ENCODE measurements at places on chromosomes 2 and 18.

DNA sequence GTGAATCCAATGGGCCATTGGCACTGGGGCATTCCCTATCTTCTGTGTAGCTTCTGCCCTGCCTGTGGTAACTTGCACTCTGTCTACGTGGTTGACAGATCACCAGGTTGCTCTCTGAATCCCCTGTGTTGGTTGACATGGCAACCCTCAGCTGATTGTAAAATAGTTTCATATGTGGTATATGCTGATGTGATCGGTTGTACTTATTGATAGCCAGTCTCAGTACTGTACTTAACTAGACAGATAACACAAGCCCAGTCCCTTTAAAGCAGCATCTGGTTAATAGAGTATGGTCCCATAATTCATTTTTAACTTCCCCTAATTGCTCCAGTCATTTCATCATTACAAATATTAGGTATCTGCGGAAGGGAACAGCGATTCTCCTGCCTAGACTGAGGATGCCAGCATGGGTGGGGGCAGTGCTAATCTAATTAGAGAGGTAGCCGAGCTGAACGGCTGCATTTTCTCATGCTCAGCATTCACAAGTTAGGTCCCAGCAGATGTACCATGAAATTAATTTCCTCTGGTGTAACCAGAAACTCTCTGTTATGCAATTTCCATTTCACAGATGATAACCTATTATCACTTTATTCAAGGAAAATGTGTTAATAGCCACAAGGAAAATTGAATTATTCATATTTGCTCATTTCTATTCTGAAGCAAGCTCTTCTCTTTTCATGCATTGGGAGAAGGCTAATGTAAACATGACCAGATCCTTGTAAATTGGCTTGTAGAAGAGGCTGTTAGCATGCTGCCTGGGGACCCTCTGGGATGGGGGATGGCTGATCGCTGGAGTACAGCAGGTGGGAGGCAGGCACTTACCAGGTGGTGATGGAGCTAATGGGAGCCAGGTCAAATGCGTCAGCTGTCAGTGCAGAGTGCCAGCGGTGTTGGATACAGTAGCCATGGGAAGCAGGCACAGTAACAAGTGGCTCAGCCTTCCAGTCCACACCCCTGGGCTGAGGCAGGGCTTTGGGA is 608.3 kb downstream of the GALR1 start:
- no peak for DNase-seq

- DNase-seq, result no peak
These were observed 8.3 kb upstream of the IL1R2 start for GRCh38 chr2:101983486-101983885.

GRCh38 chr2:96933305-96934181 is 52.8 kb downstream of the FAM178B start:
- DNase-seq, result no peak

- no peak for DNase-seq
These were observed 1355.4 kb upstream of the ACVR2A start for GRCh38 chr2:146489386-146489785.

- DNase-seq, result no peak
These were observed 73.5 kb downstream of the TNS1 start for GRCh38 chr2:217929272-217929671.

DNA sequence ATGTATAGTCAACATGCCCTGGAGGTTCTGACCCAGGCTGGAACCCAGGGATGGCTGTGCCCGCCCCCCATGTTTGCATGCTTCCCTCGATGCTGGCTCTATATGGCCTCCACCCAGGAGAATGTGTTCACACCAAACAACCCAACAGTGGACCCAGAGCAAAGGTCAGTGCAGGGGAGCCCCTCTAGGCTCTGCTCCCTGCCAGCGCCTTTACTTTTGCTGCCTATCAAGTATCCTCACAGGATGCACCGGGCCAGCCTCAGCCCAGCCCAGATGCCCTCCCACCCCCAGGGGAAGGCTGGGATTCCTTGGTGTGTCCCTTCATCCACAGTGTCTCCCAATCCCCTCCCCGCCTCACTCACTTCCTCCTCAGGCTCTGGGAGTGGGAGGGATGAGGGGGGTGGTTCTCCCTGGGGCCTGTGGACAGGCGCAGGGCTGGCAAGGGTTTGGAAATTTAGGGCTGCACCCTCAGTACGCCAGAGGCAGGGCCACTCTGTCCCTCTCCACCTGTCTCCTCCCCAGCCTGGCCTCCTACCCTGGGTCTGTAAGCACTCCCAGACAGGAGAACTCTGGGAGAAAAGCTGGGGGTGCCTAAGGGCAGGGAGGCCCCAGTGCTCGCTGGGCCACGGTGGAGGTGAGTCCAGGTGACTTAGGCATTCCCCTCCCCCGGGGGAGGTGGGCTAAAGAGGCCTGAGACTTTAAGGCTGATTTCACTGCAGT is 2.3 kb downstream of the ATP6V1B1 start:
- peak; percentile 38 for DNase-seq

GRCh38 chr2:180677200-180677599 is 303.2 kb upstream of the UBE2E3 start:
- DNase-seq, result no peak

- no peak for DNase-seq
These were observed 5.5 kb downstream of the NPC1 start for GRCh38 chr18:23580677-23581367.

DNA sequence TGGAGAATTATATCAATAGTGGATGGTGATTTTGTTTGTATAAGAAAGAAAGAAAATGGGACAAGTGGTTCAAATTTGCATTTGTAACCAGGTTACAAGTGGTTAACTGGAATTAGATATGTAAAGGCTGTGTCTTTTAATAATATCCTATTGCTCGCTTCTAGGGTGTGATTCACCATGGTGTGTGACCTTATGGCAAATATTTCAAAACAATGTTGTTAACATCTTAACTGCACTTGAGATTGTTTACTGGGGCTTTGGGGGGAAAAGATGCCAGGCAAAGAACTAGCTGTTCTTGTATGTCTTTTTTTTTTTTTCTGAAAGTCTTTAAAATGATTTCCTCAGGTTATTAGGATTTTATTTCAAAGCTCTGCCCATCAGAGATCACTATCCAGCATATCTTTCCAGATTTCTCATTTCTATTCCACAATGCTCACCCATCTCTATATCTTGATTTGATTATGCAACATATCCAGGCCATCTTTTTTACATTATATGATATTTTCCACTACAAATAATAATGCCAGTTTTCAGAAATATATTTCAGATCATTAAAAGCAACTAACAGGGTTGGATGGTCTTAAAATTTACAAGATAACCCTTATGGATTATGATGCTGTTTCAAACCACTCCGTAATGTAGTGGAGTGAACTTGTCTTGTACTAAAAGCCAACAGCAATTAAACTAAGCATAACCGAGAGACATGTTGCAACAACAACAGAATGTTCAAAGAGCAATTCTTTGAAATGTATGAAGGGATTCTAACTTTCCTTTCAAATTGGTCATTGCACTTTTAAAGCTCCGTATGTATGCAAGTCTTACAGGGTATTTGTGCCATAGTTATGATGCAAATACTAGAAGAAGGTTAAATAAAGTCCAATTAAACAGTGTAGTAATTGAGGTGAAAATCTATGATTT is 341.5 kb upstream of the ETAA1 start:
- DNase-seq, result no peak

- no peak for DNase-seq
These were observed 12.8 kb upstream of the MYO3B start for GRCh38 chr2:170165129-170165528.

DNA sequence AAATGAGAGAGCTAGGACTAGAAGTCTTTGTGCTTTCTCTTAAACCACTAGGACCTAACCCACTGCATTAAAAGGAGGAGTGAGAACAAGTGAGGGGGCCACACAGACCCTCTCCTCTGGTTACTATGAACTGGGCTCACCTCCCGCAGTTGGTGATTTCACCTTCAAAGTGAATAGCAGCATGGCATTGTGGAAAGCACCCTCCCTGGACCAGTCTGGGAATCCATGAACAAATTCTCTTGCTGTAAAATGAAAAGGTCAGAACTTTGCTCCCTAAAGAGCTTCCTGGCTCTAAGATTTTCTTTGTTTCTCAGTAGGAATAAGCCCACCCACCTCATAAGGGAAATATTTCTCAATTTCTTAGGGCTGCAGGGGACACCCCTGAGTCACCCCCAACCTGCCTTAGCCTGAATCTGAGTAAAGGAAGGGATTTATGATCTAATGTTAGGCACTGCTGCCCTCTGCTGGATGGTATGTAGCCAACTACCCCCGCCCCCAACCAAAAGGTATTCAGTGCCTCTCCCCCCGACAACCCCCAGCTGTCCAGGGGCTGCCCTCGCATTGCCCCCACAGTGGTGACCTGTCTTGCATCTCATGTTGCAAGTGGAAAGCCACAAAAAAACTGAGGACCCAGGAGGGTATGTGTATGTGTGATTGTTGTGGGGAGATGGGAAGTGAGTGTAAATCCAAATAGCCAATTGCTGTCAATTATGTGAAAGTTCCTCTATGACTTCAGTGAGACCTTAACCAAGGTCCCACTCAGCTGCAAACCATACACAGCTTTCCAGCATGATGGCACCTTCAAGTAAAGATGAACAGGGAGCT is 230.9 kb upstream of the SLC14A2 start:
- peak; percentile 72 for DNase-seq

GRCh38 chr2:18483896-18484295 is 76.6 kb downstream of the RDH14 start:
- DNase-seq, result no peak

GRCh38 chr2:101986376-101986775 is 5.4 kb upstream of the IL1R2 start:
- no peak for DNase-seq

DNA sequence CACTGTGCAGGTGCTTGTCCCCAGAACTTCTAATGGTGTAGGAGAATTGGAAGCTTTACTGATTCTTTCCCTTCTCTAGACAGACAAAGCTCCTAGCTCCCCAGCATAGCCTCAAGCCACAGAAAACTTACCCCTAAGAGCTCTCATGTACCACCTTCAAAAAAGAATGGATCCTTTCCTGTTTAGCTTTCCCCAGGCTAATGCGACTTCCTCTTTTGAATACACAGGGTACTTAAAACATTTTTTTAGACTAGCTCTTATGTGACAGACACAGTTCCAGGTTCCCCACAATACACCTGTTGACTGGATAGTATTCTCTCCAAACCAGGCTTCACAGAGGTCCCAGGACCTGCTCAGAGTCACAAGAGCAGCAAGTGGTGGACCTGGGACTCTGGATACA is 8.3 kb downstream of the CTAGE1 start:
- no peak for DNase-seq

DNA sequence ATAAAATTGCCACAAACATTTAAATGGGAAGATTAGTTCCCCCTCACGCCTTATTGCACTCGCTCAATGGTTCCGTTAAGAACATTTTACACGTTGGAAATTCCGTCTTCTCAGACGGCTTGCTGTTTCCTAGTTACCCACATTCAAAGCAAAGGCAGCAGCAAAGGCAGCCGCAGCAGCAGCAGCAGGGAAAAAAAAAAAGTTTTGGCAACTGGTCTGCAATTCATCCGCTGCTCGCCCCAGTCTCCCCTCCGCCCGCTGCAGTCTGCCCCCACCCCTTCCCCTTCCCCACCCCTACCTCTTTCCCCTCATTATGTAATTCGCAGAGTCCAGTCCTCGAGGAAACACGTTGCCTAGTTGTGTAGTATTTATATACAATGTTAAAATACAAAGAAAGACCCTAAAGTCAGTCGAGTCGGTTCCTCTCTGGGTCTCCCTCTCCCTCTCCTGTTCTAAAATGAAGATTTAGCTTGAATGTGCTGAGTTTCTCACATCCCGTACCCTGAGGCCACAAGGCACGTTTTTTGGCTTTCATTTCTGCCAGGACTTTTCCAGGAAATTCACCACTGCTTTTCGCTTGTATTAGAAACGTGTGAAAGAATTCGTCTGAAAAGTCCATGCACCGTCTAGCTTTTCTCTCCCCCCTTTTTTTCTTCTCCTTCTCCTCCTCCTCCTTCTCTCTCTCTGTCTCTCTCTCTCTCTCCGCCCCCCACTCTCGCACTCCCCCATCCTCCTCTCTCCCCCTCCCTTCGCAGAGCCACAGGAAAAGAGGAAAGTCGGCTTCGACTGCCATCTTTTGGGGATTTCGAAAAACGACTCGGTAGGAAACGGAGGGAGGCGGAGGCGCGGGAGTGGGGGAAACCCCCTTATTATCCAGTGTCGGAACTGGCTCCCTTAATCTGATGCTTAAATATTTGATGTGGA is 140.0 kb downstream of the MEIS1 start:
- peak; percentile 79 for DNase-seq

DNA sequence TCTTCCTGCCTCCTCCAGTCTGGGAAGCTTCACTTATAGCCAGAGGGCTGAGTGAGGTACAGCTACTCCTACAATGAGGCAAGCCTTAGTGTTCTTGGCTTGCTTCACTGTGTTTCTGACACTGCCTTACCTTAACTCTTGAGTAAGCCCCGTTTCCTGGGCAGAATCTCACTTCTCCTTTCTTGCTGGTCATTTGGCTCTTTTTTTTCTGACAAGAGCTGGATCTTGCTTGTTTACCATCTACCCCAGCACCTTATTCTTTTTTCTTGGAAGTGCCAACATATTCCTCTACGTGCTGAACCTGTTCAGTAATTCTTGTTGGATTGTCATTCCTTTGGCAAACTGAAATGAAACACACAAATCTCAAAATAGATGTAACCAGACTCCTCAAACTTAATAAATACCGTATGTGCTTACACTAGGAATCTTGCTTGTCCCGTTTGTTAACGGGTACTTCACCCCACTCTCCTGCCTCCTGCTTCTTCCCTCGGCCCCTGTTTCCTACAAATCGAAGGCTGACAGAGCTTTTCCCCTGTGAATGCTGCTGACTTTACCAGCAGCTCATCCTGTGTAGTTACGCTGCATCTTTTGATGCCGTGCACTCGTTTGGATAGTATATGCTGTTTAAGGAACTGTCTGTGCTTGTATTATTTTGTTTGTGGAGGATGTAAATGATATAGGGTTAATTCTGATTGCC is 132.2 kb downstream of the FMNL2 start:
- DNase-seq, result no peak

GRCh38 chr18:32711862-32712261 is 61.0 kb downstream of the KLHL14 start:
- DNase-seq, result no peak

- DNase-seq, result no peak
These were observed 52.6 kb downstream of the PPP4R1 start for GRCh38 chr18:9561759-9562158.

- DNase-seq, result no peak
These were observed 75.0 kb upstream of the LYPD6B start for GRCh38 chr2:148963461-148963860.

- DNase-seq, result peak; percentile 61
These were observed at the start of gene SNTG2 for GRCh38 chr2:950080-950966. Gene SNTG2 (plus strand): TSS chr2:950849. CDS start chr2:950997, 148 bp downstream.

GRCh38 chr2:161406316-161406715 is 9.8 kb upstream of the TBR1 start:
- no peak for DNase-seq

Measured in H9 (cell line).